ENCODE measurements at places on chromosomes 3 and 15.

GRCh38 chr3:195416795-195417194 is 26.0 kb downstream of the ACAP2 start:
- DNase-seq = no peak

GRCh38 chr3:55876560-55876959 is 389.5 kb upstream of the WNT5A start:
- no peak for DNase-seq

DNA sequence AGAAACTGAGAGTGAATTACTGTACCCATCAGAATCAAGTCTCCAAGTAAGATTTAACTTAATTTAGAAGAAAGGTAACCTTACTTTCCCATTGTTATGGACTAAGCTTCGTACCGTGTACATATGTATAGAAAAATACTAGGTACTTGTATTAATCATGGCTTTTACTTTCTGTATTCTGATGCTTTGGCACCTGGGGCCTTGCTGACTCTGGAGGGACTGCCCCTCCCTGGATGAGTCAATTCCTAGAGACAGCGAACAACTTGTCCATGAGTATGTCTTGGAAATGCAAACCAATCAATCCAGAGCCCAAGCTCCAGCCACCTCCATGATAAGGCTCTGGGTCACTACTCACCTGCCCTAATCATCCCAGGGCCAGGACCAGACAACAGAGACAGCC is 50.0 kb upstream of the DGKG start:
- no peak for DNase-seq

GRCh38 chr3:46435081-46435726 is 28.1 kb downstream of the CCRL2 start:
- no peak for DNase-seq

GRCh38 chr3:102141096-102141927 is 292.0 kb downstream of the NFKBIZ start:
- no peak for DNase-seq

GRCh38 chr15:95825671-95826411 is 504.7 kb upstream of the NR2F2 start:
- DNase-seq = no peak

DNA sequence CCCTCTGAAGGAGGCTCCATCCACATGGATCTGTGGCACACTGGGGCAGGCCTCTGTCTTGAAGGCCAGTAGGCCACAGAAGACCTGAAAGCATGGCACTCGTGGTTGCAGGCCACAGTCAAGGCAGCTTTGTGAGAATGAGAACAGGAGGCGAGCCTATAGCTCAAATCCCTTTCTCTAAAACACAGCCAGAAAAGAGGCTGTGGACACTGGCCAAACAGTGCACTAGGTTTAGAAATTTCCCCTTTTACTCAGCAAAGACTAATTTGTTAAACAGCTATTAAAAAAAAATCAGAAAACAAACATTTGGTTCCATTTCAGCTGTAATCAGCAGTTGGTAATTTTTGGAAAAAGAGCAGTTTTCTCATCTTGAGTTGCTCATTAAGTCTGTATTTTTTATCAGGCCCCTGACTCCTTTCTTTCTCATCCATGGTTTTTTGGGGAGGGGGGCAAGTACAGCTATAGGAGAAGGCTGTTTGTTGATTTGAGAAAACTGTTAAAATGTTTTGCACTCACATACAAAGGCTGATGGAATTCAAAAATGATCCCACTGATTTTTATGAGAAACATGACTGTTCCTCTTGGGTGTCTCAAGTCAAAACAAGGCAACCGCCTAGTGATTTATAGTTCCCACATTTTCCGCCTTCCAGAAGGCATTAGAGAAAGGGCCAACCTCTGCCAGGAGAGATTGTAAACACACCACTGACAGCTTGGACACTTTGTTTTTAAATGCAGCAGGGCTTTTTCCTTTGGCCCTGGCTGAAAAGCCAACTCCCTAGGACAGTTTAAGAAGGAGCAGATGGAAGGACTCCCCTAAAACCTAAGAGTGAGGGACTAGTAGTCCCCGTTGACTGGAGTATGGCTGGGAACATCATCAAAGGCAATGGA is 28.1 kb downstream of the PARP16 start:
- no peak for DNase-seq

- no peak for DNase-seq
Measured at GRCh38 chr15:56869573-56869972, 48.9 kb upstream of the TCF12 start.

DNA sequence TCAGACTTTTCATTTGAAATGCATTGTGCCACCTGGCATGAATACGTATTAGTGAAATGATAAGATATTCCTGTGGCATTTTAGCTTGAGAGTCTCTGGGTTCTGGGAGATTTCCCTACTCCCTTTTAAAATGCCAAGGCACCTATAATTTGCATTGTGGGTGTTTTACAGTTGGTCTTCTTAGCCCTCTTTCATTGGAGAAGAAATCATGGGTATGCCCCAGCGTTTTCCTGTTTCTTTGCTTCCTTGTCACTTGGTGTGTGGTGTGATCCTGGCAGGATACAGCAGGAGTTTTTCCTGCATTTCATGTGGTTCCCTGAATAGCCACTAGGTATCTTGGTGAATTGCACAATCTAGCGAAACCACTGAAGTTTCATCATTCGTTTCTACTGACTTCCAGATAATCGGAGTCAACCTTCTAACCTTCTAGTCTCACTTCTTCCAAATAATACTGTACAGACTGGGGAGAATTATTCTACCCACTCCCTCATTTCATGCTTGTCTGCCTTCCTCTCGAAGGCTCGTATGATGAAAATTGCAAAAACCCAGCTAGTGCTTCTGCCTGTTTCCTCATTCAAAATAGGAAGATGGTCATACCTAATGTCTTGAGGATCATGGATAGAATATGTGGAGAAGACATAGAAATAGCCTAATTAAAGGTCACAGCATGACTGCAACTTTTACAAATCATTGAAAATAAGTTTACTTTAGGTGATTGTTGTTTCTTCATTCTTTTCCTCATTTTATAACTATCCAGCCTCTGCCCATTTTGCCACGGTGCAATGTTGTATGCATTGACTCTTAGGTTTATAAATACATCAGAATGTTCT is 2.6 kb downstream of the BHLHE40 start:
- no peak for DNase-seq

GRCh38 chr15:77625376-77625775 is 7.3 kb downstream of the LINGO1 start:
- no peak for DNase-seq

GRCh38 chr15:78372880-78373279 is 32.7 kb downstream of the CRABP1 start:
- no peak for DNase-seq

DNA sequence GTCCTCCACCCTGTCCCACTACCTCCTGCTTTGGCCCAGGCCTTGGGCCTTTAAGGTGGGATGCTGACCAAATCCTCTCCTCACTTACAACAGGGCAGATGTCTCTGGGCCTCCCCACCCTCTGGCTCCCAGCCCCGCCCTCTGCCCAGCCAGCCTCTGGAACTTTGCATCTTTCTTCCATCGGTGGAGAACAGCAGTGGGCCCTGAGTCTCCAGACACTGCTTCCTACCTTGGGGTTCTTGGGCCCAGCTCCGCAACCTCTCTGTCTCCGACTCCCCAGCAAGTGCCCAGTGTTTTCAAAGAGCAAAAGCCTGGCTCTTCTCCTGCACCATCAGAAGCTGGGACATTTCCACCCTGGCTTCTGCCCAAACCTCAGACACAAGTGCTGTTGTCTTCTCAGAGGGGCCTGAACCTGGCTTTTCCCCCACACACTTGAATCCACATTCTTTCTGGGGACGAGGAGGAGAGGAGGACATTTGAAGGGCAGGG is 33.1 kb downstream of the MRAS start:
- no peak for DNase-seq

DNA sequence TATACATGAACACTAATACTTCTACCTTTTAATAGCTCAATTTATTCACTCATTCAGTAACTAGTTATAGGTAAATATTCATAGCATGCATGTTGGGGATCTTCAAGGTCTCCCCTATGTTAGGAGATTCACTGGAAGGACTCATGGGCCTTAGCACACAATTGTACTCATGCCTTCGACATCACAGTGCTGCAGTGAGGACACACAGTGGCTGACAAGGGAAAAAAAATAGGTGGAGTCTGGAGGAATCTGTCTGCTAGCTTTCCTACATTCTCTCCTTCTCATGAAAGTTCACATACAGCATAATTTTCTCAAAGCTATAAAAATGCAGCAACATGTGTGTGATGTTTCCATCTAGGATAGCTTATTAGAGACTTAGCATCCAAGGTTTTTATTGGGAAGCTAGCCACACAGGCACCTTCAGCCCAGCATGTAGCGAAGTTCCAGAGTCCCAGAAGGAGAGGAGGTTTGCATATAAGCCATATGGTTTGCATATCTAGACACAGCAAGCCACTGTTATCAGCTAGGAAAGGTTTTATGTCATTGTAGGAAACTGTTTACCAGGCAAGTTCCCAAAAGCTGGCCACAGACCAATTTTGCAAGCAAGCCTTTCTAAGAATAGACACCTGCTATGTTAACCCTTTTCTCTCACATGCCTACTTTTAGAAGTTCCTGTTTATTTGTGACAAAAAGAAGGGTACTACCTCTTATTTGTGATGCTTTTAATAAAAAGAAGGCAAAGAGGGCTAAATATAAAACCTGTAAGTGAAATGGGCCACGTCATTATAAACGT is 46.4 kb downstream of the MORC1 start:
- no peak for DNase-seq

DNA sequence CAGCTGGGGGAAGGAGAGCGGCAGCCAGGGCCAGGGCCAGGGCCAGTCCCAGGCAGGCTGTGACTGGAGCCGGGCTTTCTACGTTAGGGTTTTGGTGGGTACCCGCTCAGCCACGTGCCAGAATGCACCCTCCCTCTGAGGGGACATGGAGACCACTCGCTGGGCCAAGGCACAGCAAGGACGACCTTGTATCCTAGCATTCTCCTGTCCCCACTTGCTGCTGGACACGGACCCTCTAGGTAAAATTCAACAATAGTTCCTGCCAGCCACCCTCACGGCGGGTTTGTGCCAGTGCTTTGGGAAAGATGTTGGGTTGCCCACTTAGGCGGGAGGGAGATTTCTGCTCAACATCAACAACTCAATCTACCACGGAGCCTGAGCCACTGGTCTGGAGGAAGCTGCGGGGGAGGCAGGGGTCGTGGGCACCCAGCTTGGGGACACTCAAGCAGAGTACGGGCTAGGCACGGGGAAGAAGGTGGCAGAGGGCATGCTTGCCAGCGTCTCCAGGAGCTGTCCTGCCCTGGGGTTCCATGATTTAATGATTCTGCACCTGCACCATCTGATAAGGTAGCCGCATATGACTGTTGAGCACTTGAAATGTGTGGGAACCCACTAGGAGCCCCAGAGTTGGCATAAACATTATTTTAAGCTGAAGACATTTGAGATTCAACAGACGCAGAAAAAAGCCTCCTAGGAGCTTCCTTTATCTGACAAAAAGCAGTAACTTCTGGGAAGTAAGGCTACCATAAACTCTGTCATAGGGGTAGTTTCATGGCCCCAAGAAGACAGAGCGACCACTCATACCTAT is 22.5 kb upstream of the C15orf39 start:
- no peak for DNase-seq

- DNase-seq = no peak
Measured at GRCh38 chr3:171860830-171861535, 17.8 kb downstream of the TMEM212 start.

GRCh38 chr3:48528754-48529153 is 24.8 kb upstream of the SHISA5 start:
- no peak for DNase-seq

- no peak for DNase-seq
Measured at GRCh38 chr3:71859123-71859519, 74.2 kb upstream of the PROK2 start.

- DNase-seq = no peak
Measured at GRCh38 chr15:32649342-32649741, 7.8 kb downstream of the SCG5 start.

GRCh38 chr15:75167588-75168350 is 33.9 kb upstream of the C15orf39 start:
- no peak for DNase-seq

DNA sequence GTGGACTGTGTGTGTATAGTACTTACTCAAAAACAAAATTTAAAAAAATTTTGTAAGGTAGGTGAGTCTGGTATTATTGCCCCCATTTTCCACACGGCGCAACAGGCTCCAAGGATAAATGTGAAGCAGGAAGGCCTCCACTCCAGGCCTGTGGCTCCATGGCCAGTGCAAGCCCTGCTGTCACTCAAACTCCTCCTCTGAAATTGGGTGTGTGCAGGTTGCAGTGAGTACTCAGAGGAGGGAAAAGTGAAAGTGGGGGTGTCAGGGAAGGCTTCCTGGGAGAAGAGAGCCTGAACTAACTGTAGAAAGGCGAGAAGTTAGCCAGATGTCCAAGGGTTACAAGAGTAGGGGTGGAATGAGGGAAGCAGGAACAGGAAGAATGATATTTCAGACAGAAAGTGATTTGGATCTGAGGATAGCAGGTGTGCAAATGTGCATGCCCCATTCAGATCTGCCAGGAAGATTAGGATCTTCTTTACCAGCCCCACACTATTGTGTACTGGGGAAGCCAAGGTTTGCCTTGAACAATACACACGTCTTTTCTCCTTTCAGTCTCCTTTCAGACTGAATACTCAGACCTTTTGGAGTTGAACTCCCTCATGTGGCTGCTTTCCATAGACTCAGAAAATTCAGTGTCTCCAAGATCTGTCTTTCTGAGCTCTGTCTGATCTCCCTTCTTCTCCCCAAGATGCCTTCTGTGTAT is 48.7 kb upstream of the RYK start:
- DNase-seq = no peak

DNA sequence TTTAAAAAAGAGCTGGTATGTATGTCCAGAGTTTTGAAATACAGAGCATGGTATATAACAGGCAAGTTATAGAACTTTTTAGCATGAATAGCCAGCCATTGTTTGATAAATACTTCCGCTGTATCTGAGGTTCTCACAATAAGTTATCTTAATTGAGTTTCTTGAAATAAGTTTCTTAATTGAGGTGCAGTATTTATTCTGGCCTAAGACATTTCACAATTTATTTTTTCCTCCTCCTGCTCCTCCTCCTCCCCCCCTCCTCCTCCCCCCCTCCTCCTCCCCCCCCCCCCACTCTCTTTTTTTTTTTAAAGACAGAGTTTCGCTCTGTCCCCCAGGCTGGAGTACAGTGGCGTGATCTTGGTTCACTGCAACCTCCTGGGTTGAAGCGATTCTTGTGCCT is 83.4 kb downstream of the VPS8 start:
- DNase-seq = no peak

DNA sequence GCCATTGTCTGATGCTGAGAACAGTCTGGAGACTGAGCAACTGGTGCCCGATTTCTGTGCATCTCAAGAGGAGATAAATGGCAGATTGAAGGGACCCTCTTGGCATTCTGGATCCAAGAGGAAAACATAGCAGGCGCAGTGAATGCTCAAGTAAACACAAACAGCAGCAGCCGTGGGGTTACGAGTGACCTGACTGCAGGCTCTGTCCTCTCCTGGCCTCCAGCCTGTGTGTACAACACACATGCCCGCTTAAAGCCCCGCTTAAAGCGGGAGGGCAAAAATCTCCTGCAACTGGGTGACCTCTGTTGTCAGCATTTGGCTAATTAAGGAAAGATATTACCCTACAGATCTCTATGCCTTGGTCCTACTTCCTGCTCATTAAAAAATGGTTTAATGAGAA is 120.5 kb downstream of the GREM1 start:
- no peak for DNase-seq
